ENCODE measurements at places on chromosomes 16 and 17. TPM values are rescaled to one million over a fixed set of nuclear protein-coding genes. Genes with fewer than 3 reads are reported as not detected.

DNA sequence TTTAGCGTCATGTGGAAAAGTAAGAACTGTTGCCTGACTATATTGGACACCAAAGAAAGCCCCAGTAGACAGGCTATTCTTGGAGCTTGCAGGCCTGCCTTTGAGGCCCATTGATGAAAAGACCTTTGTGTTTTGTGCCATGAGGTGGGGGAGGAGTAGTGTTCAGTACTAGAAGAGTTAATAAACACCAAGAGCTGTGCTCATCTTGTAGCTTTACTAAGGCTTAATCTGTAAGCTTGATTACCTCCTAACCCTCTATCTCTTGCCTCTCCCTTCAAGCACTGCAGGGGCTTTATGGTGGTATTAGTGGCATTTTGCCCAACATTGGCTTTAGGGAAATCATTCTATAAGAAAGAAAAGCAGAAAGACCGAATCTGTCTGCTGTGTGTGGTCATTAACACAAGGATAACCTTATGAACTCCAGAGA is 220.2 kb upstream of the TBX2 start:
- no peak for DNase-seq

MT1E gene
- 407 TPM for total RNA-seq

TEKT3 gene
- total RNA-seq = 0.44 TPM

TBX2 gene
- 14.2 TPM for total RNA-seq

GRCh38 chr17:16463358-16464302 is 28.4 kb downstream of the LRRC75A start:
- no peak for DNase-seq

LLGL2 gene
- total RNA-seq = 7.6 TPM

DNA sequence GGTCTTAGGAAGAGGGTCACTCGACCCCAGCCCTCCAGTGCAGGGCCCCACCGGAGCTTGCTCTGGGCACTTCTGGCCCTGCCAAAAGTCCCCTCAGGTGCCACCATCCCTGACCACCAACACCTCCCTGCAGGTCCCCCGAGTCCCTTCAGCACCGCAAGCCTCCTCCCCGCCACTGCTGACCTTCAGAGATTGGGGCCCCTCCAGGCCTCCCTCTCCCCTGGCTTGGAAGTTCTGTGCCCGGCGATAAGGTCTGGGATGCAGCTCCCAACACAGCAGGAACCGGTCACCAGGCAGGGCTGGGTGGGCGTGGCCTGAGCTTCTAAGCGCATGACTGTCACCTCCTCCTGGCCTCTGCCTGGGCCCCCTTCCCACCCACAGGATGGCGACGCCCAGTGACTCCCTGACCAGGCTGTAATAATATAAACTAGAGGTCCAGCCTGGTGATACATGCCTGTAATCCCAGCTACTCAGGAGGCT is 11.2 kb downstream of the PIEZO1 start:
- no peak for DNase-seq
